ENCODE measurements at places on chromosomes 5 and 9. TPM values are rescaled to one million over a fixed set of nuclear protein-coding genes. Genes with fewer than 3 reads are reported as not detected.

The CCL21 gene
- not detected for total RNA-seq

The HTR4 gene
- not detected for total RNA-seq

The ECM2 gene
- total RNA-seq: not detected

The AKNA gene
- total RNA-seq: 413 TPM

The CYSRT1 gene
- total RNA-seq: 0.50 TPM

The SPAAR gene
- not detected for total RNA-seq

The CDKN2B-AS1 gene
- total RNA-seq: 6.9 TPM

The PRDM9 gene
- total RNA-seq: not detected

GRCh38 chr9:79471580-79472543 lies 99.9 kb upstream of the TLE4 start:
- DNase-seq: peak; percentile 25

- DNase-seq: peak; percentile 20
Measured at GRCh38 chr5:142096382-142096781, 12.2 kb upstream of the NDFIP1 start.

DNA sequence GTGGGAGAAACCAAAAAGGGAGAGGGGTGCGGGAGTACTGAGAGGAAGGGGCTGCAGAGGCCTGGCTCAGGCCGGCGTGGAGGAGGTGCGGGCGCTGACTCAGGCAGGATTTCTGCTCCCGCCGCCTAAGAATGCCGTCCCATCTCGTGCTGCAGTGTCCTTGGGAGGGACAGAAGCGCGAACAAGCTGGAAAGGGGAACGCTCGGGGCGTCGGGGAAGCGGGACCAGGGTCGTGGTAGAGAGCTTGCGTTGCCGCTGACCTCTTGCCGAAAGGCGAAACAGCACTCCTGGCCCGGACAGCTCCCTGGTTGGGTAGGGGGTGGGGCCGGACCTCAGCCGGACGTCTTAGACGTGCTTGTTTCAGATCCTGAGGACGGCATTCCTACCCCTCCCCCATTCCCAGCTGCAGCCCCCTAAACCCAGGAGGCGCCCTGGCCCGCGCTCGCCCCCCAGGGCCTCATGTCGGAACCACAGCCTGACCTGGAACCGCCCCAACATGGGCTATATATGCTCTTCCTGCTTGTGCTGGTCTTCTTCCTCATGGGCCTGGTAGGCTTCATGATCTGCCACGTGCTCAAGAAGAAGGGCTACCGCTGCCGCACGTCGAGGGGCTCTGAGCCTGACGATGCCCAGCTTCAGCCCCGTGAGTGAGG lies 1.1 kb downstream of the RELL2 start:
- DNase-seq: peak; percentile 81

GRCh38 chr9:18129809-18130334 lies 344.1 kb upstream of the ADAMTSL1 start:
- no peak for DNase-seq

DNA sequence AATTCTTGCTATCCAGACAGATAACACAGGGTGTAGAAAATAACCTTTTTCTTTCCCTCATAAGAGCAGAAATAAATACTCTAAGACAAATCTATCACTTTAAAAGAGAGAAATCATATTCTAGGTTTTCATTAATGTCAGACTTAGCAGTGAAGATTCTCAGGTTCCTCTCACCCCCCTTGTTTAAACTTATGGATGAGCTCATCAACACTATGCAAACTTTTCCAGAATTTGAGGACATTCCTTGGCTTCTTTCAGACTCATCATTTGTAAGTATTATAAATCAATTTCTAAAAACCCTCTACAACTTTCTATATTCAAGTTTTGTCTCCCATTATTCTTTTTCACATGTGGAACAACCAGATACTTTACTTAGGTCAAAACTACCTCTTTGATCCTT lies 374.9 kb upstream of the TRPC7 start:
- DNase-seq: no peak

DNA sequence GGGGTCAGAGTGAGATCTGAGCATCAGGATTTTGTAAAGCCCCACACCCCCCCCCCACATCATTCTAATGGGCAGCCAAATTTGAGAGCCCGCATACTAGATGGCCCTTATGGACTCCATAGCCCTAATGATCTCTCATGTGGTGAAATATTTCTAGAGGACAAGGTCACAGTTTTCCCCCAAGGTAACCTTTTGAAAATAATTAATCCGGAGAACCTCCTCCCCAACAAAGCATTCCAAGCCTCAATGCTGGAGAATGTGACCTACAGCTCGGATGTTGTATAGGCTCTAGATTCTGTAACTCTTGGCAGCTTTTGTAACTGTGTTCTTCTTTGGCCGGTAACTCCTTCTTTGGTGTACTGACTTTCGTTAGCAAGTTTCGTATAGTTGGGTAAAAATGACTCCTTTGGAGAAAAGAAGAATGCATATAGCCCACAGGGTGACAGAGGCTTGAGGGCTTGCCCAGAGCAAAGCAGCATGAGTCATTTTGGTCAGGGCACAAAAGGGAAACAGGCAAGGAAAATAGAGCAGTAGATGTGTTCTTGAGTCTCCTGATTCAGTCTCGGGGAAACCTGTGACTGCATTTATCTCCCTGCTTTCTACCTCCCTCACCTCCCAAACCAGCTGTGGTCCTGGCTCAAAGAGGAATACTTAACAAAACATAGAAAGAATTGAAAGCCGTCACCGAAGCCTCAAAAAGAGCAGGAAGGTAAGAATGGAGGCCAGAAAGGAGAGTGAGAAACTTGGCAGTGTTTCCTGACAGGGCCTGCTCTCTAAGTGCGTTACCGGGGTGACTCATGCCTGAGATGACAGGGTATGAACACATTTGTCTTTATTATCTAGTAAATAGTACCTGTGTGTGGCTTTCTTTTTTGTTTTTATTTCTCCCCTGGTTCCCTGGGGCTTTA lies 6.6 kb upstream of the XPA start:
- DNase-seq: no peak

- peak; percentile 83 for DNase-seq
Measured at GRCh38 chr9:32579706-32580331, 6.9 kb upstream of the NDUFB6 start.

DNA sequence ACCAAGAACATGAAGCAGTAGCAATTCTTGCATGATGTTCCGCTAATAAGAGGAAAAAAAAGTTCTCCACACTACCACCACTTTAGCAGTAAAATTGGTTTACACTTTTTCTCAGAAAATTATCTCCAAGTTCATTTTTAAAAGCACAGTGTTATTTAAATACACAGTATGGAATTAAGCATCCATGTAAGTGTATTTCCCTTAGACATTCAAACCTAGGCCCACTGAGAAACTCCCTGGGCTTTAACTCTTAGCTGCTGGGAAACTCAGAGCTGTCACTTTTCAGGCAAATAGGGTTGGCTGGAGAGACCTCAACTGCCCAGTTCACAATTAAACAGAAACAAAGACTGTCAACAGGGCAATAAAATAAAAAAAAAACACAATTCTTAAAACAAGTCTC lies 2.7 kb downstream of the GNAQ start:
- no peak for DNase-seq

- no peak for DNase-seq
Measured at GRCh38 chr5:5683174-5683573, 260.7 kb downstream of the ICE1 start.

GRCh38 chr5:133950821-133951612 lies 17.4 kb downstream of the C5orf15 start:
- no peak for DNase-seq

DNA sequence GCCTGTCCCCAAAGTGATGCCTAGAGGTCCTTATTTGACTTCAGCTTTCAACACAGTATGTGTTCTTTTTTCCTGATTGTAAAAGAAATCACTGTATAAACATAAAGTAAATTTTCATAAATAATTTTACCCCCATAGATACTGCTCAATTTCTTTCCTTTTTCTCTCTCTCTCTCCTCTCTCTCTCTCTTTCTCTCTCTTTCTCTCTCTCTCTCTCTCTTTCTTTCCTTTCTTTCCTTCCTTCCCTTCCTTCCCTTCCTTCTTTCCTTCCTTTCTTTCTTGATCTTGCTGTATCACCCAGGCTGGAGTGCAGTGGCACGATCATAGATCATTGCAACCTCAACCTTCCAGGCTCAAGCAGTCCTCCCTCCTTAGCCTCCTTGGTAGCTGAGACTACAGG lies 64.8 kb downstream of the PDZD2 start:
- no peak for DNase-seq

DNA sequence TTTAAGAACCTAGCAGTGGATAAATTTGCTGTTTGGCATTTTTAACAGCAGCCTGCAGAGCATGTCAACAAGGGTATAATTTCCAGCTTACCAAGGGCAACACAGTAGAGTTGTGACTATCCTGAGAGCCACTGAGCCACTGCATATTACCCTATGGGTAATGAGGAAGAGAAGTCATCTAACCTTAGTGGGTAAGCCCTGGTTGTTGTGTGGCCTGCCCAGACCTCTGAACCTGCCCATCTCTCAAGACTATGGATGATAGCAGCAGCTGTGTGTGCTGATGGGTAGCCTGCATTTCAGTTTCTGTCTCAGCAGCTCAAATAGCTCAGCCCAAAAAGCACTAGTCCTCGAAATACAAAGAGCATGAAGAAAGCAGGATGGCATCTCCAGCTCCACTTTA lies 56.1 kb upstream of the PIP5K1B start:
- DNase-seq: no peak

GRCh38 chr5:139061856-139062255 lies 136.3 kb downstream of the SIL1 start:
- DNase-seq: no peak

DNA sequence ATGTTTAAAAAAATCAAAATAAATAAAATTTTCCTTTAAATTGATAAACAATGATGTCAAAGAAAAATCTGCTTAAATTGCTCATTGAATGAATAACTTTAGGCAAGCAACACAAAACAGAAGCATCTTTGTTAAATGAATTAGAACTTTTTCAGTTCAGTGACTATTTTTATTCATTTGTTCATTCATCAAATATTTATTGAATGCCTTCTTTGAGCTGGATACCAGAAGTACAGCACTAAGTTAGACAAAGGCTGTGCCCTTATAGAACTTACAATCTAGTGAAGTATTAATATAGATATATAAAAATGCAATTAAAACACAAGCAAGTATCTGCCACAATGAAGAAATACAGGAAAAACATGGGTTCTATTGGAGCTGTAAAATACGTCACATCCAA lies 10.8 kb downstream of the FNIP1 start:
- no peak for DNase-seq

- DNase-seq: peak; percentile 25
Measured at GRCh38 chr9:22307013-22307711, 139.5 kb upstream of the DMRTA1 start.

DNA sequence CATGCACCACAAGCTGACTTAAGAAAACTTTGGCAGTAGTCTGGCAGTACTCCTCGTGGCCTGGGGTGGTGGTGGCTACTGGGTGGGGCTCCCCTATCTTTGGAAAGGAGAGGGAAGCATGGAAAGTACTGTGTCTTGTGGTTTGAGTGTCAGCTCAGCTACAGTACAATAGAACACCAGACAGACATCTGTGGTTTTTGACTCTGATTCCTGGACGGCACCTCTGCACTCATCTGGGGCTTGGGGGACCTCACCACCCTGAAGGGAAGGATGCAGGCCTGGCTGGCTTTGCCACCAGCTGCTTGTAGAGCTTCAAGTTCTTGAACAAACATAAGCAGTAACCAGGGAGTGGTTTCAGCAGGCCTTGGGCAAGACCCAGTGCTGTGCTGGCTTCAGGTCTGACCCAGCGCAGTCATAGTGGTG lies 40.6 kb downstream of the TNFSF8 start:
- DNase-seq: peak; percentile 47

GRCh38 chr5:163772241-163772640 lies 266.8 kb downstream of the MAT2B start:
- no peak for DNase-seq

GRCh38 chr5:139415221-139415861 lies 11.5 kb upstream of the SPATA24 start:
- peak; percentile 43 for DNase-seq

GRCh38 chr9:112489039-112489546 lies 2.5 kb downstream of the KIAA1958 start:
- DNase-seq: no peak

DNA sequence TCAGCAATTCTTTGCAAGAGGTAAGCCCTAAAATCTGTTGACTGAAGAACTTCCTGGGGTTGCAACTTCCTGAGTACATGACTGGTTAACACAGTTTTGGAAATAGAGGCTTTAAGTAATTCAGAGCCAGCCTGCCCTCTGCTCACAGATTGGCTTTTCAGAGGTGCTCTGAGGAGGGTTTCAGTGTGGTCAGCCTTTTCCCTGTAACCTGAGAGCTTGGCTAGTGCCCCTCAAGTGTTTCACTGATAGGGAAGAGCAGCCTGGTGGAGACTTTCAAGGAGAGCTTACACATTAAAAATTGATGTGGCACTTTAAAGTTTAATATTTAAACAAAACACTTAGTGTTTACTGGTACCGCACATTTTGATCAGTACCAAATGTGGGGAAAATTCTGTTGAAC lies 56.7 kb upstream of the FOXB2 start:
- DNase-seq: no peak

GRCh38 chr9:134061688-134062371 lies 6.0 kb downstream of the BRD3 start:
- no peak for DNase-seq

DNA sequence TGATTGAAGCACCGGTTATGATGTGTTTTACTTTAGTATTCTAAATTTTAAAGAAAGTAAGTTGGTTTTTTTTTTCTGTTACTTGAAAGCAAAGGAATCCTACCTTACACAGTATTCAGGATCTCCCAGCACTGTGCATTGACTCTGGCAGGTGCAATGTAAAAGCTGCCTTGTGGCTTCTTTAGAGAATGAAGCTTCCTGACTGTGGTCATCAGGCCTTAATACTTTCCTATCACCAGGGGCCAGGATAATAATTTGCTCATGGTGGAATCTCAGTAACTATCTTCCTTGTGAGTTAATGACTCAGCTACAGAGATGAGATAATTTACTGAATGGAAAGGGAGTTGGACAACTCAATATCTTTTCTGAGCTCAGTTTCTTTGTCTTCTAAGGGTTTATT lies 435.5 kb upstream of the ZNF608 start:
- DNase-seq: no peak
